ENCODE measurements at places on chromosomes 11 and 22. TPM values are rescaled to one million over a fixed set of nuclear protein-coding genes. Genes with fewer than 3 reads are reported as not detected.

OR52E1 gene
- polyA plus RNA-seq, result not detected

SYT8 gene
- polyA plus RNA-seq, result 38.9 TPM

SCGB1A1 gene
- 4.8 TPM for polyA plus RNA-seq

PIH1D2 gene
- polyA plus RNA-seq, result 1.8 TPM

C22orf31 gene
- polyA plus RNA-seq, result 0.26 TPM

OR56A3 gene
- polyA plus RNA-seq, result not detected

KRTAP5-9 gene
- polyA plus RNA-seq, result 0.92 TPM

C11orf21 gene
- 0.45 TPM for polyA plus RNA-seq

MRPL48 gene
- 31.3 TPM for polyA plus RNA-seq

OR51E1 gene
- polyA plus RNA-seq, result 0.04 TPM

CLDN5 gene
- polyA plus RNA-seq, result 48.3 TPM

LRRC56 gene
- polyA plus RNA-seq, result 4.0 TPM

OR51F2 gene
- not detected for polyA plus RNA-seq

CCDC87 gene
- polyA plus RNA-seq, result 0.12 TPM

ST14 gene
- polyA plus RNA-seq, result 86.4 TPM

APOL5 gene
- not detected for polyA plus RNA-seq

PHF21A gene
- polyA plus RNA-seq, result 14.0 TPM

MMP13 gene
- polyA plus RNA-seq, result not detected

FGF4 gene
- polyA plus RNA-seq, result not detected

OR52H1 gene
- not detected for polyA plus RNA-seq

TMEM179B gene
- 41.2 TPM for polyA plus RNA-seq

OR6T1 gene
- polyA plus RNA-seq, result not detected

OR5M8 gene
- not detected for polyA plus RNA-seq

VSIG10L2 gene
- polyA plus RNA-seq, result 0.59 TPM

LAYN gene
- 2.9 TPM for polyA plus RNA-seq

LDHA gene
- polyA plus RNA-seq, result 530 TPM

LDHAL6A gene
- polyA plus RNA-seq, result not detected

SPI1 gene
- polyA plus RNA-seq, result 3.9 TPM

ZNF280B gene
- polyA plus RNA-seq, result 0.05 TPM

ELF5 gene
- 0.41 TPM for polyA plus RNA-seq

VPREB3 gene
- 0.45 TPM for polyA plus RNA-seq

LARGE2 gene
- 45.8 TPM for polyA plus RNA-seq

TH gene
- polyA plus RNA-seq, result 1.7 TPM

AP2A2 gene
- 20.2 TPM for polyA plus RNA-seq

RIMBP3C gene
- polyA plus RNA-seq, result 0.01 TPM

ESRRA gene
- 63.7 TPM for polyA plus RNA-seq

SDF2L1 gene
- 52.7 TPM for polyA plus RNA-seq

AP5B1 gene
- 10.1 TPM for polyA plus RNA-seq

ACTN3 gene
- 0.02 TPM for polyA plus RNA-seq

MMP27 gene
- 0.07 TPM for polyA plus RNA-seq

MPZL3 gene
- polyA plus RNA-seq, result 18.8 TPM

SERPIND1 gene
- 0.20 TPM for polyA plus RNA-seq

PDGFD gene
- polyA plus RNA-seq, result 0.35 TPM
